ENCODE measurements at places on chromosomes 4 and X.

- no peak for DNase-seq
Observed at GRCh38 chrX:144819406-144819805, 427.9 kb upstream of the SPANXN1 start.

- DNase-seq, result no peak
Observed at GRCh38 chr4:72312032-72312650, 256.9 kb downstream of the ADAMTS3 start.

DNA sequence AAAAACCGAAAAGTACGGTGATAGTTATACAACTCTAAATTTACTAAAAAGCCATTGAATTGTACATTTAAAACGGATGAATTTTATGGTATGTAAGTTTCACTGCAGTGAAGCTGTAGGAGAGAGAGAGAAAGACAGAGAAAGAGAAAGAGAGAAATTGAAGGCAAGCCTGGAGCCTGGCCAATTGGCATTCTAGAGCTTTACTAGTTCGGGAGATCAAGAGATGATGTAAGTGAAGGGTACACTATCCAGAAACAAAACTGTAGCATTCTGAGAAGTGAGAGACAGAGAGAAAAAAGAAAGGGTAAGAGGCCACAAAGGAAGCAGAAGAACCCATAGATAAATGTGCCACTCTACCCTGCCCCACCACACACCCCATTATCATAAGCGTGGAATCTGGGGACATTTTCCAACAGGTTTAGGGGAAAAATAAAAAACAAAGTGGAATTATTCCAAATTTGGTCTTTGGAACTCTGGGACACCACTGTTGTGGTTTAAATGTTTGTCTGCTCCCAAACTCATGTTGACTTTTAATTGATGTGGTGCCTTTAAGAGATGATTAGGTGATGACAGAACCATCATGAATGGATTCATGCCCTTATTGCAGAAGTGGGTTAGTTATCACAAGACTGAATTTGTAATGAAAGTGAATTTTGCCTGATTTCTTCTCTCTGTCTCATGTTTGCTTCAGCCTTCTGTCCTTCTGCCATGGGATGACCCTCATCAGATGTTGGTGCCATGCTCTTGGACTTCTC lies 123.0 kb upstream of the PLS3 start:
- DNase-seq, result no peak

DNA sequence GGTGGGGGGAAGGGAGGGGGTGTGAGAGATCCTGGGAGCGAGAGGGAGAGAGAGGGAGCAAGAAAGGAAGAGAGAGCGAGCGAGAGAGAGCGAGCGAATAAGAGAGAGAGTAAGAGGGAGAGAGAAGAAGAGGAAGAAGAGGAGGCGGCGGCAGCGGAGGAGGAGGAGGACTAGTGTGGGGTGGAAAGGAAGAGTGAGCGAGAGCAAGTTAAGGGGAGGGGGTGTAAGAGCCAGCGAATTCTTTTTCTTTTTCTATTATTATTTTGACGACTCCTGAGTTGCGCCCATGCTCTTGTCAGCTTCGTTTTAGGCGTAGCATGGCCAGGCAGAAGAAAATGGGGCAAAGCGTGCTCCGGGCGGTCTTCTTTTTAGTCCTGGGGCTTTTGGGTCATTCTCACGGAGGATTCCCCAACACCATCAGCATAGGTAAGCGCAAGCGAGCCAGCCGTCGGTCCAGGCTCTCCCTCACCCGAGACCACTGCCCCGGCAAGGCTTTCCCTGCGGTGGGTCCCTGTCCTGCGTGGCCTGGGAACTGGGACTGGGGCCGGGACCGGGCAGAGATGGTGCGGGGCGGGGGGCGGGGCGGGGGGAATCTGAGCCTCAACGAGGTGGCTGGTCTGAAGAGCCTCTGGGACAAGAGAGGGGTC lies at the start of gene GRIA3:
Gene GRIA3 (plus strand): TSS at position 60 of the 647 bp plus-strand sequence. CDS start 258 bp downstream, at position 318.
- DNase-seq, result no peak

DNA sequence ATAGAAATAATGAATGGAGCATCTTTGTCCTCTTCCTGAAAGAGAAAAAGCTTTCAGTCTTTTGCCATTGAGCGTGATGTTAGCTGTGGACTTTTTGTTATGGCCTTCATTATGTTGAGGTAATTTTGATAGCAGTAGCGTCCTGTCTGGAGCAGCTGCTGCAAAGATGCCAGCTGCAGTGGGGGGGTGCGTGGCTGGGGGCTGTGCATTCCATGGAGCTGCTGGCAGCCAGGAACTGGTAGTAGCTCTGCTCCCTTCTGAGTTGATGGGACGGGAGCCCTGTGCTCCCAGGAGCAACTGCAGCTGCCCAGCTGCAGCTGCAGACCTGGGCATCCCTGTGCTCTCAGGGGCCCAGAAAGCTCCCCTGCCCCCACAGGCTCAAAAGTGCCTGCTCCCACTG lies 50.4 kb downstream of the CCDC160 start:
- no peak for DNase-seq

DNA sequence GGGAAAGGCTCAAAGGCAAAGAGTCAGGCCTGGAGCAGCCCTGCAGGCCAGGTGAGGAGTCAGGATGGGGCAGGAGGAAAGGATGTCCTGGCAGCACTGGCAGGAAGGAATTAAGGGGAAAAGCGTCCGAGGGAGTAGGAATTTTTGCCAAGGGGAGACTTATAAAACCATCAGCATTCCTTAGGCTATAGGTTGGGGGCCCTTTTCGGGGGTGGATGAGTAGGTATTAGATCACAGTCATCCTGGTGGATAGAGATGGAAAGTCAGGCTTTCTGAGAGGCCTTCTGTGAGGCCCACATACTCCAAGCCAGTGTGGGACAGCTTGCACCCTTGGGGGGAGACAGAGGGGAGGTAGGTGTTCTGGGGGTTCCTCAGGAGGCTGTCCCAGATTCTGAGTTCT lies 12.3 kb downstream of the STARD8 start:
- no peak for DNase-seq

GRCh38 chr4:154119317-154119716 lies 330.4 kb upstream of the SFRP2 start:
- DNase-seq, result no peak

DNA sequence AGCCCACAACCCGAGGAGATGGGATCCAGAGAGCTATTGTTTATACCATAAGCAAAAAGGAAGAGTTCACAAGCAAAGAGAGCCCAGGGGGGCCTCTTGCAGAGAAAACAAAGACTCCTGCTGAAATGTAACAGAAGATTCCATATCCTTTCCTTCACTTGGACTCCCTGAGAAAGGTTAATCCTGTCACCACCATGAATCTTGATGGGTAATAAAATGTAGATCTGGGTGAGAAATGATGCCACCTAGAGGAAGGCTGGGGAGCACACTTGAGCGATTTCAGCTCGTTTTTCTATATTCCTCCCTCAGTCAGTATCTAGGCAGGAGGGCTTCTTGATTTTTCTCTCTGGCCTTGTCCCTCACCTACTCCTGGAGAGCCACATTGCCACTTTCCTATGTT lies 10.2 kb upstream of the KCNE5 start:
- no peak for DNase-seq

DNA sequence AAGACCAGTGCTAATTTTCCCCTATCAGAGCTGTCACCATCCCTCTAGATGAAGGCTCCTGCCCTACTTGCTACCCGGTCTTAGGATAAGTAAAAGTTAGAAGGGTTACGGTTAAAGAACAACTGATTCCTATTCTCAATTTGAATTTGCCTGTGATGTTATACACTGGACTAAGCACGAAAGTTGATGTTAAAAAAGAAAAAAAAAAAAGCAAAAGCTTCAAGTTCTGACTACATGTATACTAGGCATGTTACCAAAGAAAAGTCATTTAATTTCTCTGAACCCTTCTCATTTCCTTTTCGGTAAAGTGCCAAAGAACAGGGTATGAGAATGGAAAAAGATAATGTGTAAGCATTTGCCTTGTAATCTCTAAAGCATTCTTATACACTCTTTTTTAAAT lies 1.4 kb upstream of the PPID start:
- no peak for DNase-seq
